ENCODE measurements at places on chromosomes 2 and 18.

GRCh38 chr2:190838492-190838910 lies 42.1 kb upstream of the GLS start:
- DNase-seq, result no peak

GRCh38 chr2:187959821-187960220 lies 331.9 kb upstream of the GULP1 start:
- no peak for DNase-seq

- peak; percentile 90 for DNase-seq
Measured at GRCh38 chr2:231786177-231786916, at the start of gene COPS7B. Gene COPS7B (plus strand): TSS chr2:231786445. CDS start chr2:231788571, 2,126 bp downstream.

GRCh38 chr2:100070078-100070477 lies 72.3 kb downstream of the AFF3 start:
- DNase-seq, result no peak

DNA sequence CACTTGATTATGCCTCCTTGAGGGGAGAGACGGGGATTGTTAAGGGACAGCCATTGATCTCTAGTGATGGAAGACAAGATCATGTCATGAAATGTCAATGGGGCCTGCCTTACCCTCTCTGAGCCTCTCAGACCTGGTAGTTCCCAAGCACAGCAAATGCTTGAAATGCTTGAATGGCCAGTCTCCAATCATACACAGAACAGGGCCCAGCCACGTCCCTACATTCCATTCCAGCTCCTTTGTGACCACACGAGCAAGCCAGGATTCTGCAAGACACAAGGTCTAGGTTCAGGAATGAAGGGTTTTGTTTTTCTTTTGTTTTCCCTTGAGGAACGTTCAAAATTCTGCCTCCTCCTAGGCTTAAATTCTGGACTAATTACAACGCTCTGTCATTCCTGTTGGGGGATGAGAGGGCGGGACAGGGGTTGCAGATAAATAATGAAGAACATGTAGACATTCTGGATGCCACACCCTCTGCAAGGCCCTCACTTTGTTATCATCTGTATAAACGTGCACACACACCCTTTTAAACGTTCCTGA lies 98.1 kb upstream of the YPEL5 start:
- DNase-seq, result no peak

DNA sequence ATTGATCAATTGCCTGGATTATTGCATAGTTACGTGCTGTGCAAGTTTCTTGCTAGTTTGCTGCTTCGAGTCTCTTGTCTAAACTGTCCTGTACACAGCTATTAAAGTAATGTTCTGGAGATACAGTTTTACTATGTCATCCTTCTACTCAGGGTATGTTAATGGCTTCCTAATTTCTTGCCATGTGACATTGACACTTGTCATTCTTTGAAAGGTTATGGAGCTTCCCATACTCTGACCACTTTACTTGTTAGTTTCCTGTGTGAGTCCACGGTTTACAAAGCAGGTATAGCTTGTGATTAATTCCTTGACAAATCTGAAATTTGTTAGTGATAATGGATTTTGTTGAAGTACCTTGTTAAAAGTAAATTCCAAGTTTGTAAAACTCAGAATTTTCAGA lies 80.5 kb downstream of the PHLPP1 start:
- no peak for DNase-seq

DNA sequence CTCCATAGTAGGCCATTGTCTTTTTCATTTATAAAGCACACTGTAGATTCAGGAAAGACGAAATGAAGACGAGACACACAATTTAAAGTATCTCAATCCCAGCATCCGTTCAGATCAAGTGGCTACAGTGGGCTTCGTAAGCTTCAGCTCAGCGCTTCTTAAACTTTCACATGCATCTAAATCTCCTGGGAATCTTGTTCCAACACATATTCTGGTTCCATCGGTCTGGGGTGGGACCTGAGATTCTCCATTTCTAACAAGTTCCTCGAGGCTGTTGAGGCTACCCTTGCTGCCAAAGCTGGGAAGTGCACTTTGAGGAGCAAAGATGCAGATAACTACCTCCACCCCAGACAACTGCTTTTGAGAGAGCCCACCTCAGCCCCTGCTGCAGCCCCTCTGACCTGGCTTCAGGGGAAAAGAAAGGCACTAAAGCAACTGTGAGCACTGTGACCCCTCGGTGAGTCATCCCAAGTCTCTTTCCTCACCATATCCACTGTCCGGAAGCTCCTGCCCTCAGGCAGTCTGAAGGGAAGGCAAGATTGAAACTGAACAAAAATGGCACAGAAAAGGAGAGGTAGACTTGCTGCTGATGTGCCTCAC lies 201.1 kb upstream of the FBXO11 start:
- no peak for DNase-seq

- no peak for DNase-seq
Measured at GRCh38 chr2:138009622-138010021, 45.3 kb downstream of the HNMT start.

DNA sequence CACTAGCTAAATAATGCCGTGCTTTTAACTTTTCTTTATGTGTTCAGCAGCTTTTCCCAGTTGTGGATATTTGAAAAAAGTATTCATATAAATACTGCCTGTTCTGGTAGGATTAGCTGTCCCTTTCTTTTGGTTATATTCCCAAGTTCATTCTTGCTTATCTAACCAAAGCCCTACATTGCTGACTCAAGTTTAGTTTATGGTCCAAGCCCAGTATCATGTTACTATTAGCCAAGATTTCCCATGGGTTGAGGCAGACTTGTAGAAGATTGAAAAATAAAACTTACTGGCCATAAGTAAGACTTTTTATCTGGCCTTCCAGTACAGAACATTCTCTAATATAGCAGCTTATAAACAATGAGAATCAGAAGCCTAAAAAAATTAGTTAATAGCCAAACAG lies 49.7 kb upstream of the NFE2L2 start:
- no peak for DNase-seq

- DNase-seq, result no peak
Measured at GRCh38 chr2:98915751-98916358, 20.2 kb downstream of the CRACDL start.

- no peak for DNase-seq
Measured at GRCh38 chr2:8680822-8681760, 765 bp upstream of the ID2 start.

- DNase-seq, result no peak
Measured at GRCh38 chr18:40099641-40100040, 1855.4 kb upstream of the PIK3C3 start.

- DNase-seq, result no peak
Measured at GRCh38 chr2:6824962-6825361, 40.7 kb downstream of the CMPK2 start.

DNA sequence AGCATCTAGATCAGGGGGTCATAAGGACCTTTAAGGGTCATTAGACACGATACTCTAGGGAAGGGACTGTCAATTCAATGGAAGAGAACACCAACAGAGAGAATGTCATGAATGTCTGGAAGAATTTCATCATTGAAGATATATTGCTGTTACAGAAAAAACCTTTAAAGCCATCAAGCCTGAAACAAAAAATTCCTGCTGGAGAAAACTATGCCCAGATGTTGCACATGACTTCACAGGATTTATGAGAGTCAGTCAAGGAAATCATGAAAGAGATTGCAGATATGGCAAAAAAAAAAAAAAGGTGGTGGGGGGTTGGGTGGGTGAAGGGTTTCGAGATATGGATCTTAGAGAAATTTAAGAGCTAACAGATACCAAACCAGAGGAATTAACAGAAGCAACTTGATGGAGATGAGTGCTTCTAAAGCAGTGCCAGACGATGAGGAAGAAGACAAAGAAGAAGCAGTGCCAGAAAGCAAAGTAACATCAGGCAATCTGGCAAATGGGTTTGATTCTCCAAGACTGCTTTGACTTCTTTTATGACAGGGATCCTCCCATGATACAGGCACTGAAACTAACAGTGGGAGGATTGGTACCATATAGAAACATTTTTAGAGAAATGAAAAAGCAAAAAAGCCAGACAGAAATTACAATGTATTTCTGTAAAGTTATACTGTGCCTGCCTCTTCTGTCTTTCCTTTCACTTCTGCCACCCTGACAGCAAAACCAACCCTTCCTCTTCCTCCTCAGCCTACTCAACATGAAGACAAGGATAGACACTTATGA lies 28.5 kb downstream of the MAP4K3 start:
- DNase-seq, result no peak

- no peak for DNase-seq
Measured at GRCh38 chr2:88471083-88471942, 18.8 kb upstream of the FOXI3 start.

DNA sequence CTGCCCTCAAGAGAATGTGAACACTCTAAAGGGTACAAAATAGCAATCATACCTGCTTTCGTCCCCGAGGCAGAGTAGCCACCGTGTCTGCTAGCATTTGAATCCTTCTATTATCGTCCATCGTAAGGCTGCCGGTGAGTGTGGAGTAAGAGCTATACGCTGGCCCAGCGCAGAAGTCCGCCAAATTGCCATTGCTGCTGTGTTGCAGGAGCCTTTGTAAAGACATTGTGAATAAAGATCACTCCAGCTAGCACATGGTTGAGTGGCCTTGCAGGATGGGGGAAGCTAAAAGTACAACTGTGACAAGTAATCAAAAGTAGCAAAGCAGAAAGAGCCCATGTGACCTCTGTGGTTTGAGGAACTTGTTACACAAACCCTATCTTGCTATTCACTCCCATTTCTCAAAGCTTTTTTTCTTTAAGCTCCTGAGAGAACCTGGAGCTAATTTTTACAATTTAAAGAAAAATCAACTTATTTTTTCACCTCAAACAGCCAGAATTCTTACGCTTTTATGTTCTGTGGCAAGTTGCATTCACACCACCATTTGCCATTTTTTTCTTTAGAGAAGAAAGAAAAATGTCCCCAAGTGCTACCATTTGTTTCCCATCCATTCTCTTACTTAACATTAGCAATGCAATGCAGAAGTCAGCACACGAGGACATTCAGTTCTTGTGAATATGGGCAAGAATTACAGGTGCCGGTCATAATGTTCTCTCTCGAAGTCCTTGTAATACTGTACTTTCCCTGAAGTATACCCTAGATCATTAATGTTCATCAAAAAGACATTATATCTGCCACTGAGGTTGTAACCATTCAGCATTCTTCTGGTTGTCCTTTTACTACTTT lies at the start of gene CYTIP:
TSS of gene CYTIP (minus strand) at position 295 of the 846 bp plus-strand sequence. CDS start at position 226, 69 bp downstream.
- peak; percentile 33 for DNase-seq

- no peak for DNase-seq
Measured at GRCh38 chr2:32008805-32009515, 1.8 kb downstream of the MEMO1 start.

DNA sequence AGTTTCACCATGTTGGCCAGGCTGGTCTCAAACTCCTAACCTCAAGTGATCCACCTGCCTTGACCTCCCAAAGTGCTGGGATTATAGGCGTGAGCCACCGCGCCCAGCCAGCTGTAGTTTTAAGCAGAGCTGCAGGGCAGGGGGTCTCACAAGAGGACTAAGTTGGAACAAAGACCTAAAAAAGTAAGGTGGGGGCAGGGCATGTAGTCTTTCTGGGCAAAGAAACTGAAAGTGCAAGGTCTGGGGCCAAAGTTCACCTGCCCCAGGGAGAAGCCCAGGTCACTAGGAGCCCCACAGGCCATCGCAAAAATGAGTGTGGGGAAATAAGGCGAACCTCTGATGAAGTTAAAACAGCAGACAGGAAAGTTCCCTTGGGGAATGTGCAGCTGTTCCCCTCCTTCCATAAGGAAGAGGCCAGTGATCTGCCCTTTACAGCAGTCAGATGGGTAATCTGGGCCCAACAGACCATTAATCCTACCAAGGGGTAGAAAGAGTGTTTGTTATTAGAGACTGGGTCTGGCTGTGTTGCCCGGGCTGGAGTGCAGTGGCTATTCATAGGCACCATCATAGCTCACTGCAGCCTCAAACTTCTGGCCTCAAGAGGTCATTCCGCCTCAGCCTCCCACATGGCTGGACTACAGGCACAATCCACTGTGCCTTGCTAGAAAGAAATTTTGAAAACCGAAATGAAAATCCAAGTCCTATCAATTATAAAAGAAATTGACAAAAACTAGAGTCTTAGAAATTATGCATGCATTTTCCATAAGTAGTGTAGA lies 2.8 kb downstream of the SCLY start:
- DNase-seq, result no peak

DNA sequence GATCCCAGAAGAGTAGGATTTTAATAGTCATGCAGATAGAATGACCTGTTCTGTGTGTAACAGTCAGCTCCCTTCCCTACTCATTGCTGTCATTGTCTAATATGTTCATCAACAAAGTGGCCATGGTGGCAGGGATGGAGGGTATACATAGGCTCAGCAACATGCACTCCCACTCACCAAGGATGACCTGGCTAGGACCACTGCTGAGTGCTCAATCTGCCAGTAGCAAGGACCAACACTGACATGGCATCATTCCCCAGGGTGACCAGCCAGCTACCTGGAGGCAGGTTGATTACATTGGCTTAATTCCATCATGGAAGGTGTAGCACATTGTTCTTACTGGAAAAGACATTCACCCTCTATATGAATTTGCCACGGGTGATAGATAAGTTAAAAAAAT lies 401.7 kb upstream of the CELF4 start:
- DNase-seq, result no peak

GRCh38 chr2:39069136-39069515 lies 51.7 kb downstream of the SOS1 start:
- DNase-seq, result no peak

GRCh38 chr18:50748243-50749229 lies 71.3 kb downstream of the MRO start:
- no peak for DNase-seq

DNA sequence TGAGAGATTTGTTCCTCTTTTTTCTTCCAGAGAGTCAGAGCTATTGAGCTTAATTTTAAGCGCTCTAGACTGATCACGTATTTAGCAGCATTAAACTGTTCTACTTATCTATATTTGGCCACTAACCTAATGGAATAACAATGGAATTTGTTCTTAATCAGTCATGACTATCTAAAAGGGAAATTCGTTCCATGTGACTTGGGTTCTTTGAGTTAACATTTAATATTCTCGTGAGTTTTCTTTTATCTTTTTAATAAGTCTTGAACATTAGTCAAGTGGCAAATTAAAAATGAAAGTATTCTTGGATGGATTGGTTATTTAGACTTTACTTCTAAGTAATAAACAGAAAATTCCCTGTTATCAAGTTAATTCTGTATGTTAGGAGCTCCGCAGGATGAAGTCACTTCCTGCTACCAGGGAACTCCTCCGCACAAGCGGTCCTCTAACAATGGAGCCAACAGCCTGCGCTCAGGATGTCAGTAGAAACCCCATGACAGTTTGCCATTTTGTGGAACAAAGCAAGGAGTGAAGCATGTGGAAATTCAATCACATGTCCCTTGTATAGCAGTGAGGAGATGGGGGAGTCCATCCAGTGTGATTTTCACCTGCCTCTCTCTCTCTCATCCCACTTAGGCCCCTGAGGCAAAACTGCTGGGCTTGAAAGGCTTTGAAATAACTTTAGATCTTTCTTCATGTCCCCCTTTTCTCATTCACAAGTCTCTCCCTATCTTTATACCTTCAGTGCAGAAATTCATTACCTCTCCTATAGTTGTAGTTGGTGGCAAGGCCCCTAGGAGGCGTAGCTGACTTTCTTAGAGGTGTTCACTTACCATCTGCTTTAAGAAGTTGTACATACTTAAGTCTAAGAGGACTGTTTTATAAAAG lies 138.1 kb downstream of the WDR7 start:
- DNase-seq, result peak; percentile 29

DNA sequence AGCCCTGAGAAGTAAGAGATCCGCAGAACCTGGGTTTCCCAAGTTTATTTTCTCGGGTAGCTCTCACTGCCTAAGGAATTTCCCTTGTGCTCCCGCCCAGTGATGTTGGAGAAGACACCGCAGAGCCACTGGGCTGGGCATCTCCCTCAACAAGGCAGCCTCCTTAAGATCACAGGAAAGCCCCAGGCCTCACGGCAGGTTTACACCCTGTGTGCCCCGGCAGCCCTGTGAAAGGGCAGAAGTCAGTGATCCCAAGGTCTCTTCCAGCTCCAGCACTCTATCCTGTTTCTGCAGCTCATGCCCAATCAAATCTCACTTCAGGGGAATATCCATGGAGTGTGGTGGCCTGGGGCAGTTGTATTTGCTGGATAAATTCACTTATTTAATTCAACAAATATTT lies 66.5 kb downstream of the ACTR2 start:
- DNase-seq, result no peak
